ENCODE measurements at places on chromosomes 4 and X.
A peak's percentile ranks its signal among the peaks of the same experiment; 100 is the strongest.

DNA sequence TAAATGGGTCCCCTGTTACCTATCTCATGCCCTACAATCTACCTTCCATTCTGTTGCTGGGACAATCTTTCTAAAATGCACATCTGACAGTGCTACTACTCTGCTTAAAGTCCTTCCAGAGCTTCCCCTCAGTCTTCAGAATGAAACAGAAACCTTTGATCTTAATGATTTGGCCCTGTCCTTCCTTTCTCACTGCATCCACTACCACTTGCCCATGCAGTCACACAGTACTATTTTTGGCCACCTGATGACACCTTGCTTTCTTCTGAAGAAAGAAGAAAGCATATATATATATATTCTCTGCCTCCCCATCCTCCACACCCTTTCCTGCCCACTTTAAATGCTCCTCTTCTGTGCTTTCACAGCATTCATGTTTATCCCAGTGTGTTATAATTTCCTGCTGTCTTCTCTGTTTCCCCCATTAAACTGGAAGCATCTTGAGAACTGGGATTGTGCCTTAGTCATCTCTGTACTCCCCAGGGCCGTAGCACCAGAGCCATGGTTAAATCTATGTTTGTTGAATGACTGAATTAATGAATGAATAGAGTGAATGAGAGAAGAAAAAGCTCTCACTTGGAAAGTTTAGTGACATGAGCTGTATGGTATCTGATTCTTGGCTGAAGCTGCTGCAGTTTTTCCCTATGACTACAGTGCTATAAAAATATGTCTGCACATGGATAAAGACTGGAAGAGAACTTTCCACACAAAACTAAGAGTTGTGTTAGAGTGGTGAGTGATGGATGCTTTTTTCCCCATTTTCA, 56.2 kb downstream of the RTL9 start:
- DNase-seq: peak; percentile 88

DNA sequence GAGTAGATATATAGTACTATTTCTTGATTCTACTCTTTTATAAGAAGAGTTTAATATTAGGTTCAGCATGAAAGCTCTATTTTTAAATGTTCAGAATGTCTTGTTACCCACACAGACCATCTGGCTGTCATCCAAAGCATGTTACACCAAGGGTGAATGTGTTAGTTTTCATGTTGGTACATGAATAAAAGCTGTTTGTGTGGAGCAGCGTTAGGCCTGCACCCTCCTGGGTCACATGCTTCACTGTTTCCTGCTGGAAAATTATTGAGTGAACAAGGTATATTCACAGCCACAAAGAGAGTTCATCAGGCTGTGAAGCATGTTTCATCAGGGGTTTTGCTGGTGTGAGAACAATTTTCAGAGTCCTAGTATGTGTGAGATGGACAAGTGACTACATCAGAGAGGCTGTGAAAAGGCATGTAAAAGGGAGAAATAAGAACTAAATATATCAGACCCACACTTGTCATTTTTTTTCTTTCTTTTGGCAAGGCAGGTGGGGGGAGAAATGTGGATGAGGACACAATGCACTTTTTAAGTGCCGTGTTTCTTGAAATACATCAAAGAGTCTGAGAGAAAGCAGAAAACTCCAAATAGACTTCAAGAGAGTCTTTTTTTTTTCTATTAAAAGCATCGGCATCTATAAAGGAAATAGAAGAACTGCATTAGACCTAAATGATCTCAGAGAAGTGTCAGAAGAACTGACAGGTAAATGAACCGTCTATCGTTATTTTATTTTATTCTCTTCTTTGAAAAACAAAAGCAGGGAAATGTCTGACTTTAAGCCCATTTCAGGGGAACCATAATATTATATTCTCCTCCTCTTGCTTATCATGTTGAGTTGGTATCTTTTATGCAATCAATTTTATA, 2429.7 kb downstream of the PCDH7 start:
- no peak for DNase-seq

DNA sequence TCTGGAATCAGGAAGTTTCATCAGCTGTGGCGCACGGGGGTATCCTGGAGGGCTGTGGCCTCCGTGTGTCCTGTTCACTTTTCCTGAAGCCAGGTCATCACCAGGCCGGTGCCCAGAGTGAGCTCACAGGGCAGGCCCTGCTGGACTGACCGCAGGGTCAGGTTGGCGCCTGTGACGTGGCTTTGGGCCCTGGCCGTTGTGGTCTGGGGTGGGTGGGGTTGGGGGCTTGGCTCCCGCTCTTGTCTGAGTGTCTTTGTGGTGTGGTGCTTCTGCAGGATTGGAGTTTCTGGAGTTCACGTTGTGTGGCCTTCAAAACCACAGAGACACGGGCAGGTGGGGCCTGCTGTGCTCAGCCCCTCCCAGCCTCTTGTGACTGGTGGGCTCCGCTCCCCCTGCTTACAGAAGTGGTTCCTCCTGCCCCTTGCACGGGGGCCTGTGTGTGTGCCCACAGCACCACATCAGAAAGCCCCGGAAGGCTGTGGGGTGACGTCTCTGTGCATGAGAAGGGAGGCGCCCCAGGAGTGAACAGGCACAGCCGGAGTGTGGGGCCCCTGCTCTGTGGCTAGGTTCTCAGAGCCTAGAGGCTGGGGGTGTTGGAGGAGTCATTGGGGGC, 9.5 kb downstream of the RGS12 start:
- DNase-seq: no peak

DNA sequence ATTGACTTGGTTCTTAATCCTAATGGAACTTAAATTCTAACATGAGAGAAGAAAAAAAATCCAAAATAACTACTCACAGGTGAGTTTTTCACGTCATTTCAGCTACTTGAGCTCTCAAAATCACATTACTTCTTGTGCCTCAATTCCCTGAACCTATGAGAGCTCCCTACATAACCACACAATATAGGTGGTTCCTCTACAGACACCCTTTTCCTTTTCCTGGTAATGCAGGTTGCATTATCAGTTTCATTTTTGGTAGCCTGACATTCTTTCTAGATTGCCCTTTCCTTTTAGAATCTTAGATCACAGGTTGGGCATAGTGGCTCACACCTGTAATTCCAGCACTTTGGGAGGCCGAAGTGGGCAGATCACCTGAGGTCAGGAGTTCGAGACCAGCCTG, 4.3 kb downstream of the GPR34 start:
- no peak for DNase-seq

DNA sequence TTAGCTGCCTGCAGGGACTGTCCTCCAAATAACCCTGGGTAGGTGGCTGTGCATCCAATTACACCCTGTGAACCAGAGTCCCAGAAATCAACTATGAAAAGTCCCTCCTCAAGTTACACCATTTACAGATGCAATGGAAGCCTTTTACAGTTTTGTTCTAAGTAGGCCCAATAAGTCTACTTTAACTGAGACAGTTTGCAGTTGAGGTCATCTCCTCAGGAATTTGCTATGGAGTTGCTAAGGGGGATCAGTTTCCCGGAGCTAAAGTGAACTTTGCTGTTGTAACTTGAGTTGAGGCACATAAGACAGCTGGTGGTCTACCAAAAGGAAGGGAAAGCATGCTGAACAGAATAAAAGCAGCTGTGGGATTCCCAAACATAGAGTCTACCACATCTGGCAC, 121.6 kb upstream of the STK26 start:
- no peak for DNase-seq

- DNase-seq: no peak
Observed at GRCh38 chr4:89296399-89296798, 11.2 kb downstream of the GPRIN3 start.

GRCh38 chrX:94435799-94436198, 761.8 kb downstream of the FAM133A start:
- DNase-seq: no peak
